ENCODE measurements at places on chromosomes 12 and 14.

DNA sequence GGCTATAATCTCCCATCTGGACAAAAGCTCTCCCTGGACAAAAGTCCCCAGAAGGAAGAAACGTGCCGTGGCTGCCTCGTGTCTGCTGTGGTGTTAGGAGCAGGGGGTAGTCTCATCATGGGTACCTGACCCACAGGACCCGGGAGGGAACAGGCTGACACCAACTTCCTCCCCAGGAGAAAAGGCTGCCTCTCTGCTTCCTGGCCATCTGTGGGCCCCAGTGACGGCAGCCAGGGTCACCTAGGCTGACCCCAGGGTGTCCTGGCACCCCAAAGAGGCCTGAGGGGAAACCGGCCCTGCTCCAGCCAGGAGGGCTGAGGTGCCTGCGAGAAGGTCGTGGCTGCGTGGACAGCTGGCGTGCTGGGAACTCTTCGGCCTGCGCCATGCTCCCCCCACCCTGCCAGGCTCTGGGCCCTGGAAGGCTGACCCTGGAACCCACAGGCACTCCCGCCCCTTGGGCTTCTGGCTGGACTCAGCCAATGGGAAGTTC, 133.9 kb downstream of the RFLNA start:
- no peak for DNase-seq

DNA sequence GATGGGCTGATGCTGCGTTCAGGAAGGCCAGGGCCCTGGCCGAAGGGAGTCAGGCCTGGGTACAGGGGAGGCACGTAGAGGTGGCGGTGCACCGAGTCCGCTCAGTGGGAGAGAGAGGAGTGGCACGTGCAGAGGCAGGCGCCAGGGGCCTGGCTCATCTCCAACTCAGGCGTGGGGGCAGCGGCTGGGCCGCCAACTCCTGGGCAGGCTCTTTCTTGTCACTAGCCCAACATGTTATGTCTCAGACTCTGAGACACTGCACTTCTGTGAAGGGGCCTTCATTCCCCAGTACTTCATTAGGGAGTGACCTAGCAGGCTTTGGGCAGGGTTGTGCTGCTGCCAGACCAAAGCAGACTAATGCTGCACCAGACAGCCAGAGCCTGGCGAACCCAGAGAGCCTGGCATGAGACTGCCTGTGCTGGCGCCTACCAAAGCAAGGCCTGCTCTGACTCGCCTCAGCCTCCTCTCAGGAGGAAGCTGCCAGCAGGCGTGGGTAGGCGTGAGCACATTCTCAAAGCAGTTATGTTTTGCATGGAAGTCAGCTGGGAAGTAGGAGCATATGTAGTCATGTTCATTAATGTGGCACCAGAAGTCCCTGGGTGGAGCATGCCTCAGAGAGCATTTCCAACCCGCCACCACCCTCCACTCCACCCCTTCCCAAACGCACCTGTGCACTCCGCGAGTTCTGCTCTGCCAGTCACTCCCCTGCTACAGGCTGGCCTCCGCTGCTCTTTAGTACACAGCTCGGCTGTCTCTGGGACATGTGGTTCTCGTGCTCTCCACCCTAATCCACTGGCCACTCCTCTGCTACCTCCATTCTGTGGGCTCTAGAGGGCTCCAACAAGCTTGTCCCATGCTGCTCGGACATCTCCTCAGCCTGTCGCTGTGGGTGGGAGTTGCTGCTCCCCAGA, 9.7 kb downstream of the CKB start:
- no peak for DNase-seq

DNA sequence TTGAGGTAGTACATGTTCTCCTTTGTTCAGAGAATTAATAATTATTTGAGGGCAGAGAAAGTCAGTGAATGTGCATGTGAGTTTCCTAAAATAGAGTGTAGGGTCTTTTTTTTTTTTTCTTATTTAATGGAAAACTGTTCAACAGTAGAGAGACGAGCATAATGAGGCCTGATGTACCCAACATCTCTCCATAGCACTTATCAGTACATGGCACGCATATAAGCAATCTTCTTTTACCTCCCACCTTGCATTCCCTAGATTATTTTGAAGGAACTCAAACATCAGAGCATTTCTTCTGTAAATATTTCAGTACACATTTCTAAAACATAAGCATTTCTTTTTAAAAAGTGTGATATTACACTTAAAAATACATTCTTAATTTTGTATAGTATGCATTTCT, 87.8 kb downstream of the KTN1 start:
- no peak for DNase-seq

- peak; percentile 73 for DNase-seq
Observed at GRCh38 chr14:77760381-77761204, at the start of gene SNW1. SNW1 (minus strand) TSS chr14:77761156; CDS start chr14:77761127, 29 bp downstream.

DNA sequence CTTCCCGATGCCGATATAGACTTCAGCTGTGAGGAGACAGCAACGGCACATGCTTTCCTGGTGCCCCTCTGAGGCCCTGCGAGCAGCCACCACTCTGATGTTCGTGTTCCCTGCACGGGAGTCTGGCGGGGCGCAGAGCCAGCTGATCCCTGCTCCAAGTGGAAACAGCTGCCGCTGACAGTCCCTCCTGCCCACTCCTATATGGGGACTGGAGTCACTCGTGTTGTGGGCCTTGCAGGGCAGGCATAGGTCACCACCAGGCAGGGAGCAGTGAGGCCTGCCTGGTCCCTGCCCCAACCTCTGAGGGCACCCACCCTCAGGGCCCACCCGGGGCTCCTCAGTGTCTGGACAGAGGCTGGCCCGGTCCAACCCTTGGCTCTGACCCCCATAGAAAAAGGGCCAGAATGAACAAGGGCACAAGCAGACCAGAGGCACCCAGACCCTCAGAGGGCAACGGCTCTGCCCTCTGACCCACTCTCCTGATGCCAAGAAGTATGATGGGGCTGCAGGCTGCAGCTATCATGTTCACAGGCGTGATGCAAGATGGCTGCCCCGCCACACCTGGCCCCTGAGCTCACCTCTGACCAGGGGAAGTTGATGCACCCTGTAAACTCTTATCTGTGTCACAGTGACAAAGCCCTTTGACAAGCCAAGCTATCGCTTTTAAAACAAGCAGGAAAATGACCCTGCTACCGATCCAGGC, 181.6 kb downstream of the CALM1 start:
- no peak for DNase-seq

GRCh38 chr12:98983647-98984046, 338.6 kb downstream of the APAF1 start:
- DNase-seq, result no peak

- no peak for DNase-seq
Observed at GRCh38 chr12:89475203-89475990, 49.2 kb downstream of the GALNT4 start.

DNA sequence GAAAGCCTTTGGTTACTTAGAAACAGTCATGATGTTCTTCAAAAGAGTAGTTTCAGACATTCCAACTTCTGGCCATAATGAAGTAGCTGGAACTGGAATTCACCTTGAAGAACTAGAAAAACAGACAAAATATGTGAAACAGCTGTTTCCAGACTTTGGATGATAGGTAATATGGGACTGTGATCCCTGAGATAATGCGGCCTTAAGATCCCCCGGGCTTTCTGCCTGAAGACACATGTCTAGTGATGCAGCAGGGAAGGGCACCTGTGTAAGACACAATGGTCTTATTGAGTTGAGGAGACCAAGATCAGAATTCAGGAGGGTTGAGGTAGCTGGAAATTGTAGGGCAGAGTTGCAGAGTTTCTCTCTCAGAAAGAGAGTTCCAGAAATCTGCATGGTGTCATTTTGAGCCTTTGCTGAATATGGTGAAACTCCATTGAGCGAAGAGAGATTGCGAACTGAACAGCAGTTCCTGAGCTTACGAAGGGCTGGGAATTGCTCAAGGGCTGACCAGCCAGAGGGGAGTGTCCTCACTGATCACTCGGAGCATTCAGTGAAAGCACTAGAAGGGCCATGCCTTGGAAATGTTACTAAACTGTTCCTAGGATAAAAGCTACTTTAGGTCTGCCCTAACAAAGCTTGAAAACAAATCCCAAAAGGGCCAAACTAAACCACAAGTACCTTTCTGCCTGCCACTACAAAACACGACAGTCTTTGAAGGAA, 41.7 kb upstream of the FRS2 start:
- no peak for DNase-seq

GRCh38 chr12:78888568-78888967, 24.0 kb downstream of the SYT1 start:
- no peak for DNase-seq

- no peak for DNase-seq
Observed at GRCh38 chr14:51657762-51658161, 6.1 kb downstream of the FRMD6 start.

- DNase-seq, result no peak
Observed at GRCh38 chr12:65384240-65384639, 105.8 kb downstream of the MSRB3 start.

DNA sequence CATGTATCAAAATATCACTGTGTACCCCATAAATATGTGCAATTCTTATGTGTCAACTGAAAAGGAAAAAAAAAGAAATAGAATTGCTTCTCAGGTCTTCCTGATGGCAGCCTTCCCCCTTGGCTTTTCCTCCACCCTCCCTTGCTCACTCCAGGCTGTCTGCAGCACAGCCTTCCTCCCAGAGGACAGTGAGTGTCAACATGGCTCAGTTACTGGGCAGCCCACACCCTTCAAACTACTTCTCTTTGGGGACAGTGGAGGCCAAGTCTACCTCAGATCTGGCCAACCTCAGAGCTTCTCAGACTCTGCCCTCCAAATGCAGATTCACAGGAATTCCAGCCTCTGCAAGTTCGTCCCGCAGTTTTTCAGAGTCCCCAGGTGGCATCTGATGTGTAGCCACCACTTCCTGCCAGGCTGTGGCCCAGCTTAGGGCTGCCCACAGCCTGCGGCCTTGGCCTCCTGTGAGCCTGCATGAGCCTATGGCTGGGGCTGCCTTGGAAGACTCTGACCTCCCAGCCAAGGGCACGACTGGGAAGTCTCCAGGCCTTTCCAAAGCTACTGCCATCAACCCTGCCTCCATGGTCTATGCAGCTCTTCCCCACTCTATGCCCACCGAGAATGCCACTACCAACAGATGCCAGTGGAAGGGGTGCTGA, 148.0 kb upstream of the PWP1 start:
- DNase-seq, result no peak

- no peak for DNase-seq
Observed at GRCh38 chr12:90102957-90103652, 394.5 kb upstream of the ATP2B1 start.

GRCh38 chr12:68612202-68612601, 1.5 kb downstream of the RAP1B start:
- DNase-seq, result no peak

- DNase-seq, result no peak
Observed at GRCh38 chr14:78989221-78989620, 819.0 kb downstream of the NRXN3 start.

- DNase-seq, result no peak
Observed at GRCh38 chr14:32471181-32471580, 142.1 kb downstream of the AKAP6 start.

GRCh38 chr14:81432219-81432661, 32.1 kb upstream of the STON2 start:
- no peak for DNase-seq
